Mammary epithelial cell (primary cell): ENCODE measurements at places on chromosomes 6 and 20. TPM values are rescaled to one million over a fixed set of nuclear protein-coding genes. Genes with fewer than 3 reads are reported as not detected.
A peak's percentile ranks its signal among the peaks of the same experiment; 100 is the strongest.

GRCh38 chr6:139378882-139379341 is 4.5 kb upstream of the CITED2 start:
- peak; percentile 89 for DNase-seq

DNA sequence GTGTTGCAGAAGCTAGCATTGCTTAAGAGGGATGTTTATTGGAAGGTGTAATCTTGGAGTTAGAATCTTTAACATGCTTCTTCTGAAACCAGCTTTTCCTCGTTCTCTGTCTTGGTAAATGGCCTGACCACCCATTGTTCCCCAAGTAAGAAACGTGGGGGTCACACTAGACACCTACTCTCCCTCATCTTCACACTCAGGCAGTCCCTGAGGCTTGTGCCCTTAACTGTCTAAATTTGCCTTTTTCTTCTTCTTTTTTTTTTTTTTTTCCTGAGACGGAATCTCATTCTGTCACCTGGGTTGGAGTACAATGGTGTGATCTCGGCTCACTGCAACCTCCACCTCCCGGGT is 16.2 kb upstream of the ARFGEF2 start:
- no peak for DNase-seq

DNA sequence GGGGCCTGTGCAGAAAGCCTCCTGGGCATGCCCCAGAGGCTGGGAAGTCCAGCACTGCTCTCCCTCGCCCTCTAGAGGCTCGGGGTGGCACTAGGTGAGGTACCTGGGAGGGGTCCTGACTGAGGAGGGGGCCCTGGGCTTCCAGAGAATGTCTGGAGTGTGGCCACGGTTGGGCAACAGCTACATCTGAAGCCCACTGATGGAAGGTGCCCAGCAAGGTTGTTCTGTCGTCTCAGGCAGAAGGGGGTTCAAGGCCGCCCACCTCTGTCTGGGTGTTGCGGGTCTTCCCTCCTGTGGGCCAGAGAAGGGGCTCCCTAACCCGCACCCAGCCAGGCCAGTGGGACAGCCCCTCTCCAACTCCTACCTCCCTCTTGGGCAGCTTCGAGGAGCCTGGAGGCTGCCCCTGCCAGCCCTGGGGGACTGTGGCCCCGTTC is 11.4 kb upstream of the VEGFA start:
- DNase-seq: no peak

DNA sequence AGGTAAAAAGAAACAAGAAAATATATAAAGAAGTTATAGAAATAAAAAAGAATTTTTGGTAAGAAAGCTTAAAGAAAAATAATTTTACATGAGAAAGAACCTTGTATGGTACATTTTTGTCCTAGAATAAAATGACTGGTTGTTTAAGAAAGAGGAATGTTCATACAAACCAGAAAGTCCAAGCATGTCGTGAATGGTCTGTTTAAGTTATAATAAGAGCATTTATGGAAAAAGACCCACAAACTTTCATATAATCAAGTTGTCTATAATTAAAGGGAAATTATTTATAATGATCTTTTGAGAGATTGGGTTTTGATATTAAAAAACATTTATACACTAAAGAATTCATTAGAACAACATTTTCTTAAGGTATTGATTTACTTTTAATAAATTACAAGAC is 27.8 kb upstream of the FAM110A start:
- no peak for DNase-seq

DNA sequence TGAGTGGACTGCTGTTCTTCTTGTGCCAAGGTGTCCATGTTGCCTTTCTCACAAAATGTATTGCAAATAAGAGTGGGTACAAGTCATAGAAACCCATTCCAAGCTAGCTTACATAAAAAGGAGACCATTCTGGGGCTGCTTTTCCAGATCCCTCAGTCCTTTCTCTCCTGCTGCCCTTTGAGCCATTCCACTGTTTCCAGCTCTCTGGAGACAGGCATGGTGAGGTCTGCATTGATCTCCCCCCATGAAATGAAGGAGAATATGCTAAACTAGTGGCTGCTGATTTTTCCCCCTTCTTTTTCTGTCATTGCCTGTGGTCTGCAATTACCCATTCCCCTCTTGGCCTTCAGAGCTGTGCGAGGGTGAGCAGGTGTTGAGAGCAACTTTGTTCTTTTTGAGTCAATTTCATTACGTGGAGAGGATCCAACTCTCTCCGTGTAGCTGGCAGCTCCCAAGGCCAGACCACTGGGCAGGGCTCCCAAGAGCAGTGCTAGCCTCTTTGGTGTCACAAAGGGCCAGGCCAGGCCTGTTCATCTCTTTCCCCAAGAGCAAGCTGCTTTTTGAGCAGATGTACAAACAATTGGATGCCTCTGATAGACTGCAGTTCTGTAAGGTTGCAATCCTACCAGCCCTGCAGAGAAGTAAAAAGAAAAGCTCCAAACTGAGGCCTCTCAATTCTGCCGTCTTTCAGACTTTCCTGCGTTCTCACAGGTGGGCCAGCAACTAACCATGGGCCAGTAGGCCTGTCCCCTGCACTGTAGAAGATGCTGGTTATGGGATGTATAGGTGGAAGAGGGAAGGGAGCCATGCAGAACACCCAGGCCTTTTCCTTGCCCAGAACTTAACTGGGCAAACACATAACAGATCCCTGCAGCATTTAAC is 96.1 kb upstream of the ARMC2 start:
- DNase-seq: no peak

- no peak for DNase-seq
Observed at GRCh38 chr6:166950443-166950821, 5.9 kb downstream of the RNASET2 start.

- DNase-seq: peak; percentile 53
Observed at GRCh38 chr6:138590796-138591709, 91.8 kb upstream of the NHSL1 start.

DNA sequence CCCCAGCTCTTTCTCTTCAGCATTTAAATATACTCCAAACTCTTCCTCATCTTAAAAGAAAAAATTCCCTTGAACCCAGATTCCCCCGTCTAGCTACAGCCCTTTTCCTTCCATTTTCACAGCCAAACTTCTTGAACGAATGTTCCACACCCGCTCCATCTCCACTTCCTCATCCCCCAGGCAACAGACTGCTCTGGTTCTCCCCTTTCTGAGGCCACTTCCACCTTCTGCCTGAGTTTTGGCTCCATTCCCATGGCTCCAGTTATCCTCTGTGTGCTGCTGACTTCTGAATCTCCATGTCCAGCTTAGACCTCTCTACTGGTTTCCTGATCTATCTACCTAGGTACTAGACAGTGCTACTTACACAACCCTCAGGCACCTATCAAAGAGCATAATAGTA is 106.4 kb downstream of the RALGAPA2 start:
- no peak for DNase-seq

DNA sequence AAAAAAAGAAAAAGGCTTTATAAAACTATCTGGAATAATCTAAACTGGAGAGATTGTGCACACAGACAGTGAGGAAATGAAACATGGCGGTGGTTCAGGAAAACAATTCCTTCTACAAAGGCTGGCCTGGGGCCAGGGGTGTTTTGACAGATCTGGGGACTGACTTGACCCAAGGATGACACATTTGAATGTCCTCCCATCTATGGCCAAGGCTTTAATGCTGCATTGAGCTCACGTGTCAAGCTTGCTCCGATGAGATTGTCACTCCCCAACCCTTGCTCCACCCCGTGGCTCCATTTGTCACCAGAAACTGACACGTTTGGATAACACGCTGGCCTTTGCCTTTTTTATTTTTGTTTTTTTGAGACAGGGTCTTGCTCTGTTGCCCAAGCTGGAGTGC is 156.1 kb downstream of the ZFP64 start:
- DNase-seq: no peak

- DNase-seq: no peak
Observed at GRCh38 chr6:88709819-88710246, 253.6 kb downstream of the RNGTT start.

- DNase-seq: no peak
Observed at GRCh38 chr20:5745416-5746030, 4.7 kb upstream of the SHLD1 start.

DNA sequence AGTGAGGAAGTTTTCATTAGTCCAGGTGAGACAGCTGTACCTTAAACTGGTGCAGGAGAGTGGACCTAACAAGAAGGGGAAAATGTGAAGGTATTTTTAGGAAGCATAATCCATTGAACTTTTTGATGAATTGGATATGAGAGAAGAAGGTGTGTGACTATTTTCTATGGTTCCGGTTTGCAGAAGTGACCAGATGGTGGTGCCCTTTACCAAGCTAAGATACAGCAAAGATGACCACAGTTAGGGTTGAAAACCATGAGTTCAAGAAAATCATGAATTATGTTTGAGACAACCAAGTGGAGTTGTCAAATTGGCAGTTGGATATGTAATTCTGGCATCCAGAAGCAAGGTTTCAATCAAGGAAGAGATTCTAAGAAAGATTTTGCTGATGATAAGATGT is 61.9 kb upstream of the NRSN1 start:
- no peak for DNase-seq

- DNase-seq: no peak
Observed at GRCh38 chr20:53329781-53330180, 263.9 kb downstream of the ZNF217 start.

GRCh38 chr6:6859105-6859504 is 248.7 kb upstream of the RREB1 start:
- no peak for DNase-seq

DNA sequence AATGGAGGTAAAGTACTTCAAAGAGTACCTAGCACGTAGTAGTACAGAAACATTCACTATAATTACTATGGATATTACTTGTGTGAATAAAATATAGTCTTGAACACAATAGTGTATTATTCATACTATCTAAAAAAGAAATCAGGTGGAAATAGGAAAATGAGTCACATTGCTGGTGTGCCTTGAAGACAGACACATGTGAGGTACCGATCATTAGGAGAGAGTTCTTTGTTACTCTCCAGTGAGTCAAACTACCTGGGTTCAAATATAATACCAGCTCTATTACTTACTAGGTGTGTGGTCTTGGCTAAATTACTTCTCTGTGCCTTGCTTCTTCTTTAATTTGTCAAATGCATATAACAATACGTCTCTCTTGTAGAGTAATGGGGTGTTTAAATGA is 50.8 kb upstream of the BEND6 start:
- DNase-seq: peak; percentile 81

GRCh38 chr6:1087154-1087843 is 224.6 kb upstream of the FOXQ1 start:
- DNase-seq: no peak

DNA sequence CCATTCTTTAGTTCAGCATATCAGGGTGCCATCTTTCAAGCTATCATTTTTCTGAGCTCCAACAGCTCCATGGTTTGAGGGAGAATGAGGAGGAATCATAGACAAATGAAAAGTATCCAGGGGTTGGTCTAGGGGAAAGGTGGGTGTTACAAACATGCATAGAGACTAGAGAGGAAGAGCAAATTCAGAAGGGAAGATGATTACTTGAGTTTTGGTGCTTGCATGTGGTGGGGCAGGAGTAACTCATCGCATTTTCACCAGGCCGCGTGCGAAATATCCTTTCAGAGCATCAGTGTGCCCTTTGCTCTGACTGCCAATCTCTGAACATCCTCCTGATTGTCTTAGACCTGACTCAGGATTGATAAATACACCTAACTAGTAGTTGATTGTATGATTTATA is 7.7 kb upstream of the BICRAL start:
- no peak for DNase-seq

DNA sequence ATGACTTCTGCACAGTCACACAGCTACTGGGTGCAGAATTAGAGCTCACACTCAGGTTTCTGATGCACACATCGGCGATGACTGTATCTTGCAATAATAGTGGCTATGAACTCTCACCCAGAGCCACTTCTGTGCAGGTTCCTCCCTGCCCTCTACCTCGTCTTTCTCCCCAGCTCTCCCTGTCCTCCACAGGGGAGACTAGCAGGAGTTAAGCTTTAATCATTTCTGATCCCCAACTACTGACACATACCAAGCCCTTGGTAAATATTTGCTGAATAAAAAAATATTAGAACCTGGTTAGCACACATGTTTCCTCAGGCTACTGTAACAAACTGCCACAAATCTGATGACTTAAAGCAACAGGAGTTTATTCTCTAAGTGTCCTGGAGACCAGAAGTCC is 222.7 kb upstream of the FOXA2 start:
- DNase-seq: no peak

DNA sequence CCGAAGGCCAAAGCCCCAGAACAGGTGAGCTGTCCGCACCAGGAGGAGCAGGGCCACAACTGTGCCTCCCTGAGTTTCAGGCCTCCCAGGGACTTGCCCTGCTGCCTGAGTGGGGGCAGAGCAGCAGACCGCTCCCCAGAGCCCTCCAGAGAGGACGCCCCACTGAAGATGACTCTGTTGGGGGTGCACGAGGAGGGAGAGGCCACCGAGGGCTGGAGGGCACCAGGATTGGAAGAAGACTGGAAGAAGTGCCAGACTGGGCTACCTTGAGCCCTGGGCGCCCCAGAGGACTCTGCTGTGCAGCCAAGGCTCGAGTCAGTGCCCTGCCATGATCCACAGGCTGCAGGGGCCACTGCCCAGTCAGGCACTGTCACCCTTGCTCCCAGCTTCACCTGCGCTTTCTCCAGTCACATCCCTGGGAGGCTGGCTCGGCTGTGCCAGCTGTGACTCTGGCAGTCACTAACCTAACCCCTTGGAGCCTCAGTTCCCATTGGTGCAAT is 11.3 kb downstream of the CST7 start:
- no peak for DNase-seq

DNA sequence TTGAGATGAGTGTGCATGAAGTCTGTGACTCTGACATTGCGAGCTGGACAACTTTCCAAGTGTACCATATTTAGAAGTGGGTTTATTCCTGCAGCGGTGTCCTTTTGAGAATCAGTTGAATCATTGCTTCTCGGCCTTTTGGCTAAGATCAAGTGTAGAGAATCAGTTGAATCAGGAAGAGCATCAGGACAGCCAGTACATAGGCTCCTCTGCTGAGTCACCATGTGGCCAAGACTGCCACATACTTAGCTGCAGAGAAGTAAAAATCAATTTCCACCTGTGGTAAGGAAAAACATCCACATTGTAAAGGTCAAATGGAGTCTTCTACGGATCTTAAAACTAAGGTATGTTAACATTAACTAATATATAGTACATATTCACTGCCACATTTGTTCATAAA is 428.4 kb upstream of the MARCKS start:
- no peak for DNase-seq

The DLK2 gene
- 45.2 TPM for total RNA-seq

The PAK5 gene
- total RNA-seq: 0.07 TPM in 1 of 2 replicates, not detected in the other

The CYP24A1 gene
- 0.13 and 1.3 TPM in 2 replicates for total RNA-seq

The DDR1 gene
- 192 TPM for total RNA-seq

The POLH gene
- total RNA-seq: 46.8 TPM

The ESR1 gene
- total RNA-seq: 0.38 and 0.43 TPM in 2 replicates

The RIPOR3 gene
- not detected in 2 replicates for total RNA-seq

The HLA-G gene
- 0.33 TPM for total RNA-seq

The LPA gene
- total RNA-seq: not detected

The OOEP gene
- total RNA-seq: not detected in 2 replicates
